ENCODE measurements at places on chromosomes 1 and 21.

GRCh38 chr1:235918032-235918431, 51.3 kb upstream of the LYST start:
- DNase-seq, result no peak

DNA sequence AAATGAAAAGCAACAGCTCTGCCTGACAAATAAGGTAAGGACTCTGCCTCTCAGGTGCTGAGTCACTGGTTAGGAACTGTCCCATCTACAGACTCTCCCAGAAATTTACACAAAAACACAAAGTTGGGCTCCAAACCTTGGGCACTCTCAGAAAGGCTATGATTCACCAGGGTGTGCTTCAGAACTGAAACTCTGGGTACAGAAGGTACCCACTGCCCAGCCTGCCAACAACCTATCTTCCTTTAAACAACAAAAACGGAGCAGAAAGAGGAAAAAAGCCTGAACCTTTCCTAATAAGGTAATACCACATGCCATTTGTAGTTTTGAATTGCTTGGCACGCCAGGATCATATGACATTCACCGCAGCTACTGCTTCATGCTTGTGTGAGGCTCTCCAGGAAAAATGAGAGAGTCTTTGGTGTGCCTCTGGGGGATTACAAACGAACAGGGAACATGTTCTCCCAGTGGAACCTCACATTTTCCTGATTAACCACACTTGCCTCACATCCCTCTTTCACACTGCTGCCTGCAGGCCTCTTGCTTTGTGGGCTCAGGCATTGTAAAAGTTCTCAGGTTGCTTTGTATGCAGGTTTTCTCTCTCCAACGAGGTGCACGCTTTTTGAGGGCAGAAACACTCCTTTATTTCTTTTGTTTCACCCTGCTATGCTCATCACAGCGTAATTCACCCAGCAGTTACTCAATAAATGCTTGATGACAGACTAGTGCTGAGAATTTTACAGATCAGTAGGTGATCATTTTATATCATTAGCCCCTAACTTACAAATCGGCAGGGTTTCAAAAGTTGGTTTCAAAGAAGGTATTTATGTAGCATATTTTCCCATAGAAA, 65.1 kb downstream of the GADD45A start:
- no peak for DNase-seq

DNA sequence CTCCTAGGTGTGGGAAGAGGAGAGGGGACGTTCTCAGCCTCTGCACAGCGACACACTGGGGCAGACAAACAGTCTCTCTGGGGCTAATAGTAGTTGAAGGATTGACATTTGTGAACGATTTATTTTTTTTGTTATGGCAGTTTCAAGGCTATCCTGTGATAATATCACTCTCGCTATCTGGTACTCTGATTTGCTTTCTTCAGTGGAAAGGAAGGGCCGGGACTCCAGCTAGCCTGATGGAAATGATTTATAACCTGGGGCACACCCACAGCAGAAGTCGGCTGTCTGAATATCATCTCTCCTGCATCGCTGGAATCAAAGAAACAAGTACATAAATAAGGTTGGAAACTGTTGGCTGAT, 122.7 kb downstream of the KCNN3 start:
- DNase-seq, result no peak

DNA sequence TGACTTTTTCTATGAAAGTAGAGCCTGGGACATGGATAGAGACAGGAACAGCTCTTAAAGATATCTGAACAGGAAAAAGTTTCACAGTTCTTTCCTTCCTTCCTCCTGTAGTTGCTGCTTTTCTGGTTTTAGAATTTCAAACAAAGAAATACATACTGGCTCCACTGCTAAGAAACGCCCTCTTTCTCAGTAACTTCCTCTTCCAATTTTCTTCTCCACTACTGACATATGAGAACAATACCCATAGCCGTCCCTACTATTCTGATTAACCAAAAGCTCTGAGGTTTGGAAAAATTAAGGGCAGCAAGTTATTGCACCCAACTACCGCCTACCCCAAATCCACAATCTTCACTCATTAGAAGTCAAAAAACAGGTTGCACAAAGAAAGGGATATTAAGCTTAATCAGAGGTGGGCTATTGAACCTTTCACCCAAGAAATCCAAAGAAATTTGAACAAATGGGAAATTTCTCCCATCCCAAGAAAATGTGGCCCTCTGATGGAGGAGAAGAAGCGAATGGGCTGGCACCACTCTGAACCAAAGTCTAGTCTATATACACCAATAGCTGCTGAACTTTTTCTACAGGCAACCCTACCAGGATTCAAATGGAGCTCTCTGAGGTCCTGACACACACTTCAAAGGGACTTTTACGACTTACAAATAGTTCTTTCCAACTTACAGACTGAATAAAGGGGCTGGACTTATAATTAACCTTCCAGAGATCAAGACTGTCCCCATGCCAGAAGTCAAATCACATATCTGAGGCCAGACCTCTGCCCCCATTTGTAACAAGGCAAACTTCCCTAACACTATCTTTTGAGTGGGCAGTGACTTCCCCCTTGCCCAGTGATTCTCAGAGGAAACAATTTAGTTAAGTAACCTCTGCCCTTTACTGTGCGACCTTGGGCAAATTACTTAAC, 1.7 kb downstream of the WASF2 start:
- DNase-seq, result peak; percentile 34

DNA sequence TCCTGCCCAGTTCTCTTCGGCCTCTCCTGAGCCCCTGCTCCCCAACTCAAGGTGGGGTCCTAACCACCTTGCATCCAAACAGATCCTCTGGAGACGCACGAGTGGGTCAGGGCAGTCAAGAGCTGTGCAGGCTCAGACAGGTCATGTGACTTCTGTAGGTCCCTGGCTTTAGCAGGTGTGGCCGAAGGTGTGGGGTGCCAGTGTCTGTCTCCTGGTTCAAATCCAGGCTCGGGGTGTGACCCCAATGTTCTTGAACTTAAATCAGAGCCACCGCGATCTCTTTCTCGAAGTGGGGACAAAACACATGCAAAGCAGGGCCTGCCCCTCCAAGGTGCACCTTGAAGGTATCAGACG, 27.4 kb upstream of the ECE1 start:
- no peak for DNase-seq

DNA sequence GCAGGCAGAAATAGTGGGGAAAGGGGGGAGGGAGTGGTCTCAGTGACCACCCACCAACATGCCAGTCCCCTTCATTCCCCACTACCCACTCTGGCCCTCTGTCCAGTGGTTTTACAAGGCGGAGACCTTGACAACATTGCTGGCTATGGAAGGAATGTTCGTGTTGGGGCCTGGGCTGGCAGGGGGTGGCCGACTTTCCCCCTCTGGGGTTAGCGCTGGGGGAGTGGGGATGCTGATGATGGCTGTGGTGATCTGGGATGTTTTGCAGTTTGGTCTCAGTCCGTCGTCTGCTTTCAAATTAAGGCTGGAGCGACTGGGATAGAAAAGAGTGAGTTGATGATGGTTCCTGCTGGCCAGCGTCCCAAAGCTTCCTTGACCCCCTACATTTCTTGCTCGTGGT, 20.3 kb downstream of the DDX20 start:
- DNase-seq, result no peak

DNA sequence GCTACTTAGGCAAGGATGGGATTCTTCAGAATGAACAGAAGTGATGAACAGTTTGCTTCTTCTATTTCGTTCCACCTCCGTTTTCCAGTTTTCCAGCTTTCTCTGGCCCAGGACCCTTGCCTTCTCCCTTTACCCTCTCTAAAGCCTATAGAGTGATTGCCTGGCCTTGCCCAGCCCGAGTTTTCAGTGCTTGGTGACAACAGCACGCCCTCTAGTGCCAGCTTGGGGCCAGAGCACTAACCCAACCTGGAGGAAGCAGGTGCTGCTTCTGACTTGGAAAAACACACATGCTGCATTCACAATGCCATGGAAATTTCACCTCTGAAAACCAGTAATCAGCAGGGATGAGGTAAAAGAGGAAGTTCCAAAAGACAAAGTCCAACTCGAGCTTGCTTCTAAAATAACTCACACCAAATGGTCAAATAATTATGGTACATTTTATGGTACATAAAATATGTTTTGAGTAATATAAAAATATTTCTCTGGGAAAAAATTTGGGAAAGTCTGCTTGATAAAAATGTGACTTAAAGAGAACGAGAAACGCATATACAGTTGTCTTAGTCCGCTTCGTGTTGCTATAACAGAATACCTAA, 26.1 kb downstream of the UBE2T start:
- DNase-seq, result peak; percentile 85

GRCh38 chr1:165355977-165356811, at the start of gene LMX1A:
TSS of gene LMX1A (minus strand) at chr1:165356715. CDS start at chr1:165355559, 1,156 bp downstream.
- DNase-seq, result no peak

- no peak for DNase-seq
Measured at GRCh38 chr1:53712276-53712675, 26.7 kb downstream of the GLIS1 start.

- no peak for DNase-seq
Measured at GRCh38 chr21:44823179-44823660, 5.4 kb upstream of the SUMO3 start.

Measured in activated CD8-positive, alpha-beta T cell treated with anti-CD3 and anti-CD28 coated beads, Interleukin-2, amount 10 ng/mL, durations not matched to agents 7 days and 5 days (primary cell).